NCI-H1417 treated with DMSO at 0.1 percent for 48 hours (cell line): ENCODE measurements at places on chromosomes 7 and 10.

- no peak for DNase-seq
These were observed 211.1 kb downstream of the MGMT start for GRCh38 chr10:129678186-129678585.

- no peak for DNase-seq
These were observed 162.2 kb downstream of the SH3PXD2A start for GRCh38 chr10:103692952-103693811.

DNA sequence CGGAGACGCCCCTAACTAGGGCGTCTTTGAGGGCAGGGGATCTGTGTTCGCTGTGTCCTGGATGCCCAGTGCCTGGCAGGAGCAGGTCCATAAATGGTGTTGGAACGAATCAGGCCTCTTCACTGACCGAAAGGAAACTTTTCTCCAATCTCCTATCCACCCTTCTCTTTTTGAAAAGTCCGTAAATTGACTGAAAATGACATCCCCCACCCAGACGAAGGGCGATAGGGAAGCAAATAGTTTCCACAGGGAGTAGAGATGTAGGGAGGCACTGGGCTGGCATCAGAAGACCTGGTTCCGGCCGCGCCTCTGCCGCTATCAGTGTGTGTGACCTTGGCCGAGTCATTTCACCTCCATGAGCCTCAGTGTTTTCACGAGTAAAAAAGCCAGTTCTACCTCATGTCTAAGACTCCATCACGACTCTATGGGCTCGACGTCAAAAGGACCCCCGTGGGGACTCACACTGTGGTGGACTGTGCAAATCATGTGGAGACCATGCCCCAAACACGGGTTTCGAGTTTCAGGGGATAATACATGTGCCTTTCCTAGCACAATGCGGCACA lies 497 bp upstream of the RAB11FIP2 start:
- DNase-seq: no peak

- DNase-seq: no peak
These were observed 22.2 kb downstream of the ARMH3 start for GRCh38 chr10:102033787-102034186.

- peak; percentile 69 for DNase-seq
These were observed 132.0 kb downstream of the RELN start for GRCh38 chr7:103857435-103857834.

- DNase-seq: no peak
These were observed 139.1 kb upstream of the RHEB start for GRCh38 chr7:151658778-151659177.
